Gastroesophageal sphincter (tissue), 4 donors: ENCODE measurements at places on chromosomes 16 and 17. TPM values are rescaled to one million over a fixed set of nuclear protein-coding genes. Genes with fewer than 3 reads are reported as not detected.

The NATD1 gene
- 8.9 TPM for total RNA-seq

The PIRT gene
- 2.1 TPM for total RNA-seq

The MED31 gene
- total RNA-seq, result 1.9 TPM

The CES5A gene
- not detected for total RNA-seq

The CCDC144A gene
- total RNA-seq, result 4.7 TPM

The FAM20A gene
- 13.7 TPM for total RNA-seq

The NPB gene
- 0.12 TPM for total RNA-seq

The ZSCAN10 gene
- total RNA-seq, result not detected

The CCDC40 gene
- total RNA-seq, result 5.1 TPM

The B9D1 gene
- 21.4 TPM for total RNA-seq

The JPH3 gene
- total RNA-seq, result 1.1 TPM

The KRT33A gene
- not detected for total RNA-seq

The SEPTIN12 gene
- not detected for total RNA-seq

The NOS2 gene
- 0.31 TPM for total RNA-seq

The SOCS1 gene
- 10.5 TPM for total RNA-seq

The RGS11 gene
- 11.1 TPM for total RNA-seq

The XAF1 gene
- 40.9 TPM for total RNA-seq

The HEATR3 gene
- total RNA-seq, result 27.4 TPM

The SULT1A1 gene
- total RNA-seq, result 21.1 TPM

The CRYM gene
- 0.27 TPM for total RNA-seq

The SNX20 gene
- 1.1 TPM for total RNA-seq

The NGFR gene
- 20.6 TPM for total RNA-seq

The SPNS2 gene
- total RNA-seq, result 16.7 TPM

The CBX8 gene
- 1.7 TPM for total RNA-seq

The CD300LD gene
- total RNA-seq, result not detected

The PRKCB gene
- 23.9 TPM for total RNA-seq

The RASL10B gene
- total RNA-seq, result 15.6 TPM

The EVPLL gene
- not detected for total RNA-seq

The CHST4 gene
- total RNA-seq, result not detected

The OR1A1 gene
- total RNA-seq, result not detected

The NPIPB2 gene
- total RNA-seq, result 1.4 TPM

The ZNF276 gene
- total RNA-seq, result 17.2 TPM

The NTN3 gene
- total RNA-seq, result not detected

The ZNF764 gene
- total RNA-seq, result 6.3 TPM

The IGSF6 gene
- 5.0 TPM for total RNA-seq

The ANKRD40CL gene
- not detected for total RNA-seq

The SLFN12 gene
- 5.9 TPM for total RNA-seq

The KRT222 gene
- total RNA-seq, result 0.94 TPM

The CENPN gene
- 5.8 TPM for total RNA-seq

The LGALS9B gene
- not detected for total RNA-seq

The RNF43 gene
- 0.79 TPM for total RNA-seq

The FBXW10B gene
- total RNA-seq, result 0.40 TPM

The HBA2 gene
- total RNA-seq, result 40.9 TPM

The ZG16B gene
- not detected for total RNA-seq

The FOXN1 gene
- total RNA-seq, result not detected

The TRAF7 gene
- 50.9 TPM for total RNA-seq

The ZNF205 gene
- 22.0 TPM for total RNA-seq

The LUC7L gene
- 34.7 TPM for total RNA-seq

The TBKBP1 gene
- 15.3 TPM for total RNA-seq

The CXCL16 gene
- 5.7 TPM for total RNA-seq

The COX11 gene
- total RNA-seq, result 71.1 TPM

The MYCBPAP gene
- 0.31 TPM for total RNA-seq

The MT1E gene
- total RNA-seq, result 156 TPM

The KRT28 gene
- not detected for total RNA-seq

The SLFN11 gene
- total RNA-seq, result 24.1 TPM

The RHBDL3 gene
- total RNA-seq, result 2.2 TPM

The CIITA gene
- total RNA-seq, result 9.7 TPM

The NAGS gene
- total RNA-seq, result 1.3 TPM
